ENCODE measurements at places on chromosomes 1 and 21.

- no peak for DNase-seq
These were observed 171.5 kb upstream of the PALMD start for GRCh38 chr1:99474350-99474893.

DNA sequence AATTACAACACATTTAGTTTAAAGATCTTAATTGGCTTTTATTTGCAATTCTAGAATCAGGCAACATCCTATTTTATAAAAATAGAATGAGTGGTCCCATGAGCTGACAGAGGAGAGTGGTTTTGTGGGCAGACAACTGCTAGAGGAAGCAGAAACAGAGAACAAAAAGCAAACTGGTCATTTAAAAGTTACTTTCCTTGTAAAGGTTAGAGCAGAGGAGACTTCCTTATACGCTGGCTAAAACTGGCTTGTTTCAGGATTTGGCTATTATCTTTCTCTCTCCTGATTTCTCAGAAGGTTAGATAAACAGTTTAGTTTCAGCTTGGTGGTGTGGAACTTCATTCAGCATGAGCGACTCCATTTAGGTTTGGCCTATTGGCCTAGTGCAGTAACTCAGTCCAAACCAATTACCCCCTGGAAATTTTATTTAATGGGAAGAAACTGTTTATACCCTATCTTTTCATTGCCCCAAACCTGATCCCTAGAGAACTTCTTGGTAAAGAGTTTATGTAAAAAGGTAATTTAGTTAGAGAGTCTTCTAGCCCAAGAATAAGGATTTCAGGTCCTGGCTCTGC, 32.2 kb upstream of the IL20 start:
- no peak for DNase-seq

DNA sequence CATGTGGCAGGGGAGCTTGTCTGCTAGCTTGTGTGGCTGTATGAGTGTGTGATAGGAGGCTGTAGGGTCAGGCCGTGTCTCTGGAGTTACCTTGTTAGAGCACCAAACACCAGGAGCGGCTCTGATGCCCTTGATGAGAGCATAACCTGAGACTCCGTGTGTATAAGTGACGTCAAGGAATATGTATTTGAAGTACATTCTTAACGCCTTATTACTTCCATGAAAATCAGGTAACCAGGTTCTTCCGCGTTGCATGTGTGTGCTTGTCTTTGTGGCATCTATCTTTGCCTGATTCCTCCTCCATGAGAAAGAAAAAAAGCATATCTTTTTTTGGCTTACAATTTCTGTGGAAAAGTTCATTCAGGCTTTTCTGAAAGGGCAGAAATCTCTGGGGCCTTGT, 4.6 kb downstream of the OLFML3 start:
- no peak for DNase-seq

DNA sequence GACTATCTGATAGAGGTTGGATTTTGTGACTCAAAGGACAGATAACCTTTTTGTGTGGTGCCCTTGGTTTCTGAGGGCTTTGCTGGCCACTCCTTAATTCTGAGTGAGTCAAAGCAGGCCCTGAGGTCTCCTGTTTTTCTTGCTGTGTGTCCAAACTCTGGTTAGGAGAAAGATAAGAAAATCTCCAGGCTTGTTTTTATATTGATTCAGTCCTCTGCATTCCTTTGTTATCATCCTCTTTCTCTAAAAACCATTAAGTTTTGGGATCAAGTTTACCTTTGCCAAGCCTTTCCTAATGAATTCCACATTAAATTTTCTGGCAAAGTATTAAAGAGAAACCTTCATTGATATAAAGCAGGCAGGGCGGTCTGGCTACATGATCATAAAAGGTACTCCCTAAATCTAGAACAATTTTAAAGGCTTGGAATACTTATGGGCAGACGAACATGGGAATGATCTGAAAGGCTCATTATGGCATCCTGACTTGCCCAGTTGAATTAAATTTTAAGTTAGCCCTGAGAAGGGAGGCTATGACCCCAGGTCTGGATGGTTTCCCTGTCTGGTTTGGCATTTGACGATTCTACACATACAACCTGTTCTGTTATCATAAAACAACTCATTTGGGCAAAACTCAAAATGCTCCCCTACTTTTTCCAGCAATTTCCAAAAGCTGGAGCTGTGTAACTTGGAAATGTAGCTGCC, 20.8 kb downstream of the ZBTB8B start:
- DNase-seq: no peak

GRCh38 chr1:96926176-96926575, 204.6 kb downstream of the PTBP2 start:
- DNase-seq: no peak

- no peak for DNase-seq
These were observed 37.0 kb downstream of the HS2ST1 start for GRCh38 chr1:86951430-86951829.

GRCh38 chr1:169022648-169023047, 83.8 kb upstream of the ATP1B1 start:
- DNase-seq: no peak

GRCh38 chr1:93078638-93078985, 471 bp upstream of the MTF2 start:
- no peak for DNase-seq

DNA sequence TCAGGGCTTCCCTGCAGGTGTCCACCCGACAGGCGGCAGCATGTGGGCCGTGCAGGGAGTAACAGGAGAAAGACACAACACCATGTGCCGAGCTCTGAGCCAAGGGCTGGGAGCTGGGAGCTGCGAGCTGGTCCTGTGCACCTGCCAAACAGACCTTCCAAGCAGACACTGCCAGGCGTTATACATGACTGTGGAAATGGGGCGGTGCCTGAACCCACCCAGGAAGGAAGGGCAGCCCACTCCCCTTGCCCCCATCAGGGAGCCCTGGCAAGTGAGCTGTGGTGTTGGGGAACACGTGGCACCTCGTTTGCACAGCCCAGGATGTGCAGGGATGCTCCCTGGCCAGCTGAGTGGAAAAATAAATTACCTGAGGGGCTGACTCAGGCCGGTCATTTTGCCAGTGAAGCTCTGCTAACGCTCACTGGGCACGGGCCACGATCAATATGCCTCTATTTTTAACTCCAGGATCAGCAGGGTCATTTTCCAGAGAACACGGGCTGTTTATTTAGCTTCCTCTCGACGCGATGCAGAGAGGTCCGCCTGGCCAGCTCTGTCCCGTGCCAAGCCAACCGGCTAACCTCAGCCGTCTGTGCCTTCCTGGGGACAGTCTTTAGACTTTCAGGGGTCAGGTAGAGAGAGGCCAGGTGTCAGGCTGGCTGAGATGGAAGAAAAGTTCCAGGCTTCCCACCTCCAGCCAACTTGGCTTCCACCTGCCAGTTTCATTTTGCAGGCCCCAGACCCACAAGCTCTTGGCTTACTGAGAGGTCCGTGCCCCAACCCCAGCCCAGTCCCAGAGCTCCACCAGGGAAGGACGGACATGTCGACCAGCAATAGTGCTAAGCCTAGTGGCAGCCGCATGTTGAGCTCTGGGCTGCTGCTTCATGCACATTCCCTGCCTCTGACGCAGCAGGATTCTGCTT, 196.7 kb upstream of the VAMP3 start:
- DNase-seq: no peak
